CD8-positive, alpha-beta memory T cell (primary cell): ENCODE measurements at places on chromosomes 4 and X. TPM values are rescaled to one million over a fixed set of nuclear protein-coding genes. Genes with fewer than 3 reads are reported as not detected.
A peak's percentile ranks its signal among the peaks of the same experiment; 100 is the strongest.

DNA sequence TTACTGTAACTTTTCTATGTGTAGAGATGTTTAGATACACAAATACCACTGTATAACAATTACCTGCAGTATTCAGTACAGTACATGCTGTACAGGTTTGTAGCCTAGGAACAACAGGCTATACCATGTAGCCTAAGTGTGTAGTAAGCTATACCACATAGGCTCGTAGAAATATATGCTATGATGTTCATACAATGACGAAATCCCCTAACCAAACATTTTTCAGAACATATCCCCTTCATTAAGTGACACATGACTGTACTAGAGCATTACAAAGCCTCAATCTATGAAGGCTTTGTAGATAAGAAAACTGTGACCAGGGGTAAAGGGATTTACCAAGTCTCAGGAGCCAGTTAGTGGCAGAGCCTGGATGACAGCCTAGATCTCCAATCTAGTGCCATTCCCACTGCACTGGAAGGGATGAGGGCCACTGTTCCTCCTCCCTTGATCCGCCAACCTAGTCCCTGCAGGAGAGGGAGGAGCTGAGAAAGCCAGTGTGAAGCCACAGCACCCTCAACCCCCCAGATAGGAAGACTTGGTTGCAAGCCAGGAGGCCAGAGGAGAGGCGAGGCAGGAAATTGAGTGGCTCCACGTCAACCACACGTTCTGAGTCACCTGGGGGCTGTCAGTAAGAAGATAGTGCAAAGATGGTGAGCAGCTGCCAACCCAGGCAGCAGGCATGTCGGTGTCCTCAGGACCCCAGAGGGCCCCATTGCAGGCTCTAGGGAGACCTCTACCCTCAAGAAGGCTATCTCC is 227.7 kb downstream of the BCOR start:
- peak; percentile 48 for DNase-seq

DNA sequence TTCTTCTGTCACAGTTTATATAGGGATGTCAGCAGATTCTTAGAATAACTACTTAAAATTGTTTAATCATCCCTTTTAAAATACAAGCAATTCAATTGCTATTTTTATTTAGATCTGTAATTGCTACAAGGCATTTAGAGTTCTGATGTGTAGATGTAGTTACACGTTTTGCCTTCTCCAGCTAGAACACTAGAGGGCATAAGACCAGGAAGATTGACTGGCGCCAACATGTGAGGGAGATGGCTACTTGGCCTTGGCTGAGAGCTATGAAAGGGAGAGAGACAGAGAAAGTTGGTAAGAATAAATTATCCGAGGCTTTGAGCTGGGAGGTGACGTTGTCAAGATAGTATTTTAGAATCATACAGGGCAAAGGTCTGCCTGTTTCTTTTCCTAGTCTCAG is 563.7 kb upstream of the PRKX start:
- DNase-seq = no peak

GRCh38 chrX:44675362-44676024 is 132.8 kb upstream of the FUNDC1 start:
- DNase-seq = no peak

DNA sequence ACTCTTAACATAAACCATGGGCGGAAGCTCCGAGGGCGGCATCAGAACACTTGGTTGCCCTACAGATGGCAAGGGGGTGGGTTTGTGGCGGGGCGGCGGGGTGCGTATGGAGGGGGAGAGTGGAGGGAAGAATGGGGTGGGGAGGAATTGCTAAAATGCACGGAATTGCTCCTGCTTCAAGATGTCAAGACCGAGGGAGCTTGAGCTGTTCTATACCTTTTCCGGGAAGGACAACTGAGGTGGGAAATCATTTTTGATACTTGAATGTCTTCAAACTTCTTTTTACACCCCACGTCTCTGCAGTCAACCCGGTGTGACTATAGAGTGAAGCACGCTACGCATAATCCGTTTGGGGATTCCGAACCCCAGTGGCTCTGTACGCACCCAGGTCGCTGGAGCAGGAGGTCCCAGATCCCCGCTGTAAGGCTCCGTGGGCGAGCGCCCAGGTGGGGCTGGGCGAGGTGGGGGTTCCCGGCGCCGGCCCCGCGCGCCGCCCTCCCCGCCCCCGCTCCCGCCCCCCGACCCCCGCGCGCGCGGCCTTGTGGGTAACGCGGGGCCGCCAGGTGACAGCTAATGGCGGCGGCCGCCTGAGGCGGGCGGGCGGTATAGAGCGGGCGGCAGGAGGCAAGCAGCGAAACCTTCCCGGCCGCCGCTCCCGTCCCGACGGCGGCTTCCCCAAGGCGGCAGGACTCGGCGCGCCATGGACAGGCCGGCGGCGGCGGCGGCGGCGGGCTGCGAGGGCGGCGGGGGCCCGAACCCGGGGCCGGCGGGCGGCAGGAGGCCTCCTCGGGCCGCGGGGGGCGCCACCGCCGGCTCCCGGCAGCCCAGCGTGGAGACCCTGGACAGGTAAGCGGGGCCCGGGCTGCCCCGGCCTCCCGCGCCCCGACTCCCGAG is at the start of gene MTMR1:
TSS of gene MTMR1 (plus strand) at position 566 of the 894 bp plus-strand sequence. CDS start at position 701, 135 bp downstream.
- peak; percentile 51 for DNase-seq

The ADH1A gene
- not detected for total RNA-seq

The HPF1 gene
- 31.5 TPM for total RNA-seq

GRCh38 chrX:37989304-37989703 is 17.0 kb upstream of the SYTL5 start:
- DNase-seq = no peak

DNA sequence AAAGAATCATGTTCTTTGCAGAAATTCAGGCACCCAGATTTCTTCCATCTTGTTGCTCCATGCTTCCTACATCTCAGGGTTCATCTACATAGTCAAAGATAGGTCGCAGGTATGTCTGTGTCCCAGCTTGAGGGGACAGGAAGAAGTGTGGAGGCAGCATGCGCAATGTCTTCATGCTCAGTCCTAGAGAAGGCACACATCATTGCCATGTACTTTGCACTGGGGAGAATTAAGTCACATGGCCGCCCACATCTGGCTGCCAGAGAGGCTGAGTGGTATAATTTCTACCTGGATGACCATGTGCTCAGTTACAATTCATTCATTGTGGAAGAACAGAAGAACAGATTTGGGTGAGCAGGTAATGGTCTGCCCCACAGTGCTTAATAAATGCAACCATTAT is 54.1 kb downstream of the GAB1 start:
- no peak for DNase-seq

GRCh38 chrX:139200793-139201192 is 329.7 kb upstream of the F9 start:
- DNase-seq = no peak

- no peak for DNase-seq
Measured at GRCh38 chr4:78155616-78156105, 98.5 kb downstream of the FRAS1 start.

DNA sequence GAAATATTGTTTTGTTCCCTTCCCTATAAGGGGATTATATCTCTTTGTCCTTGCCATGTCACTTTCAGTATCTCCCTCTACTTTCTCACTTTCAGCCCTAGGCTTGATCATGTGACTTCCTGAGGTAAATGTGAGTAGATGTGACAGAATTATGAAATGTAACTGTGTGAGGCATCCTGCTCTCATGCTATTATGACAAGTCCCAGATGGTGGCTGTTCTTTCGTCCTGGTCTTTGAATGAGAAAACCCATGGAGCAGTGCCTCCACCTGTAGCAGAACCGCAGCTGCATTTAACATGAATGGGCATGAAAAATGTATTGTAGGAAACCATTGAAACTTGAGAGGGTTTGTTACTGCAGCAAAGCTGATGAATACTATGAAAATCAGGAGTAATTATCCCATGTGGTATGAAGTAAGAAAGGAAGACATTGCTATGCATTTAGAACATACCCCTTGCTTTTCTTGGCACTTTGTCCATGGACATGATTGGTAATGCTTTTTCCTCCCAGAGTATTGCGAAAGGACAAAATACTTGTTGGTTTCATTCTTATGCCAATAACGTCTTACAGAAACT is 202.2 kb upstream of the GPRIN3 start:
- DNase-seq = no peak

The USP27X gene
- 1.7 TPM for total RNA-seq

The NUDT10 gene
- total RNA-seq = 0.92 TPM

GRCh38 chr4:89158884-89159503 is 47.7 kb downstream of the TIGD2 start:
- DNase-seq = no peak

GRCh38 chr4:27176400-27176799 is 315.8 kb downstream of the STIM2 start:
- no peak for DNase-seq

The ADAM29 gene
- not detected for total RNA-seq

The TEC gene
- 2.4 TPM for total RNA-seq

DNA sequence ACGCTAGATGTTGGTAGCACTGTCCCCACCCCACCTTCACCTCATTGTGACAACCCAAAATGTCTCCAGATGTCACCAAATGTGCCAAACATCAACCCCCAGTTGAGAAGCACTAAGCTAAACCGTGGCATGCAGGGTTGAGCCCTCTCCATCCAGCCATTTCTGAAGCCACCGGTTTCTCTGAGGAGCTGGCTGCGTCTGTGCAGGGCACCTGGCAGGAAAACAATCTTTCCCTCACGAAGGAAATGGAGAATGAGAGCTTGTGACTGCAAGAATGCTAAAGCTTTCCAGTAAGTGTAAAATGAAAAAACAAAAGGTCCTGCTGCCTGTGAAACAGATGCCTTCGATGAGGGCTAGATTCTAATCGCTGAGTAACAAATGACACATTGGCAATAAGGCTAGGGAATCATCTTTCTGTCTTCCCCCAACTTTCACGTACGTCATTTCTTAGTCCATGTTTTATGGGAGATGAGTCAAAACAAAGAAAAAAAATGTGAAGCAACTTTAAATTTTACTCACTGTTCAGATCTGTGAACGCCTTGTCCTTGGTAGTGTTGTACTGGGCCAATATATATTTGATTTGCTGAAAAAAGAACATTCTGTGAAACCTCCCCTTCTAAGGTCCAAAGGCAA is 59.9 kb downstream of the PROM1 start:
- no peak for DNase-seq

DNA sequence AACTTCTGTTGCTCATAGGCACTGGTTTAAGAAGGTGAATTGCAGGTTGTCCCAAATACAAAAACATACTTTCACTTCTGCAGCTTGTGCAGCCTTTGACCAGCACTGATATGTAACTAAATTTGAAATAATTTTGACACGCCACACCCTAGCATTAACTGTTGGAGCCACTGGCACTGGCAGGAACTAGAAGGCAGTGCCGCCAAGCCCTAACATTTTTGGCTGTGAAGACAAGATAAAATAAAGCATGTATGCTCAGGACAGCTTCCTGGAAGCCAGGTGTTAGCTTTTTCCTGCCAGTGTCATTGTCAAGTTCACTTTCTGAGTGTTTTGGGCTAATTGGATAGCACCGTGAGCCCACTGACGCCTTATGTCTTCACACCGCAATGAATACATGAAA is 65.3 kb upstream of the FBXW7 start:
- DNase-seq = no peak

DNA sequence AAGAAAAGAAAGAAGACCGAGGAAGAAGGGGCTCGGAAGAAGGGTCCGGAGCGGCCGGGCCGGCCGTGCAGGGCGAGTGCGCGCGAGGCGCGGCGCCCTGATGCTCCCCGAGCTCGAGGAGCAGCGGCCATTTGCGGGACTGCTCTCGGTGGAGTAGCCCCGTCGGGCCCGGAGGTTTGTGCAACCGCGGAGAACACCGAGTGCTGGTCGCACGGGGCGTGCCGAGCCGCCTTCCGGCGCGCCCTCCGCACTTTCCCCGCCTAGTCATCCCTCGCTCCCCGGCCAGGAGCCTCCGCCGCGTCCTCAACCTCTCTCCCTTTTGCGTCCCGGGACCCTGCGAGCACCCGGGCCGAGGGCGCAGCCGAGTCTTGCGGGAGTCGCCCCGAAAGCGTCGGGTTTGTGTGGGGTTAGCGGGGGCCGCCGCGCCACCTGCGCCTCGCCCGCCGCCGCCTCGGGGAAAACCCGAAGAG is 127.4 kb downstream of the LAS1L start:
- no peak for DNase-seq

DNA sequence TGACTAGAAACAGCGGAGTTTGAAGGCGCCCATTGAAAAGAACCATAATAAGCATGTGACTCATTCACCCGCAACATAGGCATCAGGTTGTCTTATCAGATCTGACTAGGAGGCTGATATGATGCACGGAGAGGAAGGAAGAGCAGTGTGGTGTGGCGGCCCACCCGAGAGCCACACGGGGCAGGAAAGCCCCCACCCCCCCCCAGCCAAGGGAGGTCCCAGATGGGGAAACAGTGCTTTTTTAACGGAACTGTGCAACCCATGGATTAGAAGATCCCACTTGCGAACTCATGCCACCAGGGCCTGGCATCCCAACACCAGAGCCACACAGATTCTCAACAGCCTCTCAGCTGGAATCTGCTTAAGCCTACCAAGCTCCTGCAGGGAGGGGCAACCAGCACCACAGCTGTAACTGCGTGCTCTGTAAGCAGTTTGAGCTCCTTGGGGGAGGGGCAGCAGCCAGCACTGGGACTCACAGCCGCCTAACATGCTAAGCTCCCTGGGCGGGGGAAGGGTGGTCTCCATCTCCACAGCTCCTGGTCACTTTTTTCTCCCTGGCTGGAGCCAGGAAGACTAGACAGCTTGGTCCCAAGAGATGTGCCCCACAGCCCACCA is 466.2 kb downstream of the PDGFC start:
- DNase-seq = no peak

The LDB2 gene
- total RNA-seq = not detected

GRCh38 chrX:136291824-136292223 is 8.9 kb upstream of the ADGRG4 start:
- DNase-seq = no peak

GRCh38 chr4:1722551-1723118 is 1.3 kb downstream of the TACC3 start:
- DNase-seq = no peak

DNA sequence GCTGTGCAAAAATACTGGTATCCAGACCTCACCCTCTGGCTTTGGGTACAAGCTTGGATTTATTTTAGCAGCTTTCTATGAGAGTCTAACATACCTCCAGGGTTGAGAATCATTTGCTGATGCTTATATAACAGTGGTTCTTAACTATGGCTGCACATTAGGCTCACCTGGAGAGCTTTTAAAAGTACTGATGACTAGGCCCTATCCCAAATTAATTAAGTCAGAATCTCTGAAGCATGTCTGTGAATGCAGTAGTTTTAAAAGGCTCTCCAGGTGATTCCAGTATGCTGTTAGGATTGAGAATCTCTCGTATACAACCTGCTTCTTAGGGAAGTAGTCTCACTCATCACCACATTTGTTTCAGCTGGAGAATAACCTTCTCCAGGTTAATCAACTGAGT is 99.2 kb downstream of the PDHA2 start:
- no peak for DNase-seq

GRCh38 chrX:49947781-49948180 is 25.4 kb downstream of the CLCN5 start:
- DNase-seq = no peak

DNA sequence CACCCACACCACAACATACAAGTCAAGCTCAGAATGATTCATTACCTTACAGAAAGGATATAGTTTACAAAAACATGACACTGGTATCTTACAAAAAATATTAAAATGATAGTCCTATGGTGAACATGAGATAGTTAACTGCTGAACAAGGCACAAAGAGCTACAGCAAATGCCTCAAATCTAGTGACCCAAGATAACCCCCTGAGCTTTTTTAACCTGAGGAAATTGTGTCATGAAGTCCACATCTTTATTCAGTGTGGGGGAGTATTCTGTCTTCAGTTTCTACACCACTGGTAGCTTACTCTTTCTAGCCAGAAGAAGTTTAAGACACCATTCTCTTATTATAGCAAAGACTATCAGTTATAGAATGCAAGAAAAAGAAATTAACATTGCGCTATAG is 218.7 kb downstream of the MAPK10 start:
- no peak for DNase-seq

GRCh38 chr4:87019898-87020297 is 85.1 kb downstream of the AFF1 start:
- DNase-seq = no peak

GRCh38 chr4:108311313-108311712 is 142.6 kb upstream of the LEF1 start:
- no peak for DNase-seq
